ENCODE measurements at places on chromosomes 16 and 17.

DNA sequence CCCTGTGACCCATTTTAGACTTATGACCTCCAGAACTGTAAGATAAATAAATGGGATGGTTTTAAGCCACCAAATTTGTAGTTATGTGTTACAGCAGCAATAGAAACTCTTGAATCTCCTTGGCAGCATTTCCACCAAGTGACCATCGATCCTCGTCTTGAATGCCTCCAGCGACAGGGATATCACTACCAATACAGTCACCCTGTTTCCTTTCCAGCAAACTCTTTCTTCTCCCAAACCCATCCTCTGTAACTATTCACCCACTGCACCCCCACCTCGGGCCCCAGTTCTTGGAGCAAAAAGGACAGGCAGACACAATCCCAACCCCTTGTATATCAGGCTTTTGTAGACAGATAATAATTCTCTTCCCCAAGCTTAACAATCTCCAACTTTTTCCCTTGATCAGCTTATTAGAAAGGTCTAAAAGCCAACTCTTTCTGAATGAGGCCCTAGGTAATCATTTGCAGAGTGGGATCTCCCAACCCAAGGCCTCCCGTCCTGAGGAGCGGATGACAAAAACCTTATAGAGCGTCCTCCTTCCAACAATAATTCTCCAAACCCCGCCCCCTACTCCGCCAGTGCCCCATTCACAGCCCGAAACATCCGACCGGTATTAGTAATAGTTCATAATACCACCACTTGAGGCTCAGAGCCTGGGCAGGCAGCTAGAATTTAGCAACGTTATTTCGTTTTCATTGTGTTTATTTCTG, 14.7 kb upstream of the PLLP start:
- peak; percentile 4 for DNase-seq

DNA sequence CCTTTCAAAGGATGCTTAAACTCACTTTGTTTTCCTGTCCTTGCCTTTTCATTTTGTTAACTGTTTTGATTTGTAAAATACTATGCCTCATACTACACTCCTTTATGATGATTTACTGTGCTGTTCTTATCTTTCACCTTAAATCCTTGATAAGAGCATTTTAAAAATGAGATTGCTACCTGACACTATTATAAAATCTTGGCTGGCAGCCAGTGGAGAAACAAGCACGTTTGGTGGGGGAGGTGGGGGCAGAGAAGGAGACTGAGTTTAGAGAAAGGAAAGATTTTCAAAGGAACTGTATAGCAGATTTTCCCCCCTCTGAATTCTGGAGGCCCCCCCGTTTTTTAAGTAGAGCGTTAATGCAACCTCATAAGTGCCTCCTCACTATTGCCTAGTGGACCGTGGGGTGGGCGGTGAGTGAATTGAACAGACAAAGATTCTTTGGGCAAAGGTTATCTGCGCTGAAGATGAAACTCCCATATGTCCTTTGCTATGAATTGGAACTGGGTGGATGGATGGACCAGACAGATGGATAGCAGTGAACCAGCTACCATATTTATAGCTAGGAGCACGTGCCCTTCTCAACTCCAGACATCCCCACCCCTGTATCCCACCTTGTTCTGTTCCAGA, 200.2 kb downstream of the CCDC182 start:
- DNase-seq, result no peak

DNA sequence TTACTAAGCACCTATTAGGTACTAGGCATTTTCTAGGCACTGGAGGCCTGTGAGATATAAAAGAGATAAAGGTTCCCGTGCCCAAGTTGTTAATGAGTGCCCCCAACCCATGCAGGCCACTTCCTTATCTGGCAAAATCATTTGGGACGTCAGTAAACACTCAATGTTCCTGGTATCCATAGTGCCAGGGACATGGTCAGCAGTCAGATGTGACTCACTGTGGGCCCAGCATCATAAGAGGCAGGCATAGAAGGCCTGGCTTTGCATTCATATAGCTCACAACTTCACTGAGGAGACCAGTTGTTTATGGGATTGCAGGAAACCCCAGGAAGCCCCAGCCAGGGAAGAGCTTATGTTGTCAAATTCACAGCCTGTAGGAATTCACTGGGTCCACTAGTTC, 81.1 kb downstream of the MRC2 start:
- DNase-seq, result no peak

- no peak for DNase-seq
These were observed 7.1 kb downstream of the FAHD1 start for GRCh38 chr16:1834096-1834495.

GRCh38 chr17:17229416-17230384, 7.3 kb downstream of the FLCN start:
- no peak for DNase-seq

- no peak for DNase-seq
These were observed 12.3 kb upstream of the SLC38A8 start for GRCh38 chr16:84054916-84055315.

All from stimulated activated CD8-positive, alpha-beta memory T cell treated with anti-CD3 and anti-CD28 coated beads, Interleukin-7, amount 100 ng/mL, for 1 hour (primary cell).